ENCODE measurements at places on chromosomes 6 and 20.

- DNase-seq = no peak
These were observed 402.7 kb downstream of the TAF4 start for GRCh38 chr20:61662968-61663331.

DNA sequence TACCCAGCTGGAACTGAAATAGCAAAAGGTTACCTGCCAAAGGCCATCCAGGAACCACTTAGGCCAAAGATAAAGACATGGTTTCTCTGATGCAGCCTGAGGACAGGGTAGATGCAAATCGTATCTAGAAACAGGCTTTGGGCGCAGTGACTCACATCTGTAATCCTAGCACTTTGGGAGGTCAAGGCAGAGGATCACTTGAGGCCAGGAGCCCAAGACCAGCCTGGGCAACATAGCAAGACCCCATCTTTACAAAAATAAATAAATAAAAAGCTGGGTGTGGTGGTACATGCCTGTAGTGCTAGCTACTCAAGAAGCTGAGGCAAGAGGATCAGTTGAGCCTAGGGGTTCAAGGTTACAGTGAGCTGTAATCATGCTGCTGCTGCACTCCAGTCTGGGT is 52.9 kb upstream of the RNF144B start:
- DNase-seq = no peak

DNA sequence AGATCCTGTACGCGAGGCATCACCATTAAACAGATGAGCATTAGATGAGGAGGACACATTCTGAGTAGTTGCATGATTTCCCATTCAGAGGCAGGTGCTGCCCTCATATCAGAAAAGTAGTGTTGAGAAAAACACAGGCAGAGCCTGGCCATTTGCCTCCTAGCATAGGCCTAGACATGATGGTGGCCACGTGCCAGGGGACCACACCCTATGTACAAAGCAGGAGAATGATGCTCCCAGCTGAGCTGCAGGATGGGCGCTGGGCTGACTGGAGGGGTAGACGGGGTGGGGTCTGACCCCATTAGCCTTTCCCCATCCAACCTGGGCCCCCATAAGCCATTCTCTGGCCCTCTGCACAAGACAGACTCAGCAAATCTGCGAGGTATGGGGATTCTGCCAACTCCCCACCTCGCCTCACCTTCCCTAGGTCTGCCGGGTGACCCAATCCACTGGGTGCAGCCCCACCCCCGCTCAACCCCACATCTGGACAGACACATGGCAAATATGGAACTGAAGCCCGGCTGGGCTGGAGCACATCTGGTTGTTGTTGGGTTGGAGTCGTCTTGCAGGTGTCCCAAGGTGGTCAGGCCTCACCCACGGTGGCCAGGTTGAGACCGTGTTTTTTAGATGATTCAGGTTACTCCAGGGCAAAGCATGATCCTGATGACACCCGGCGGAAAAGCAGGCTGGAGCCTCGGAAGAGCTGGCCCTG is 13.9 kb downstream of the PI16 start:
- no peak for DNase-seq

- no peak for DNase-seq
These were observed 619 bp downstream of the DAAM2 start for GRCh38 chr6:39792540-39793450.

DNA sequence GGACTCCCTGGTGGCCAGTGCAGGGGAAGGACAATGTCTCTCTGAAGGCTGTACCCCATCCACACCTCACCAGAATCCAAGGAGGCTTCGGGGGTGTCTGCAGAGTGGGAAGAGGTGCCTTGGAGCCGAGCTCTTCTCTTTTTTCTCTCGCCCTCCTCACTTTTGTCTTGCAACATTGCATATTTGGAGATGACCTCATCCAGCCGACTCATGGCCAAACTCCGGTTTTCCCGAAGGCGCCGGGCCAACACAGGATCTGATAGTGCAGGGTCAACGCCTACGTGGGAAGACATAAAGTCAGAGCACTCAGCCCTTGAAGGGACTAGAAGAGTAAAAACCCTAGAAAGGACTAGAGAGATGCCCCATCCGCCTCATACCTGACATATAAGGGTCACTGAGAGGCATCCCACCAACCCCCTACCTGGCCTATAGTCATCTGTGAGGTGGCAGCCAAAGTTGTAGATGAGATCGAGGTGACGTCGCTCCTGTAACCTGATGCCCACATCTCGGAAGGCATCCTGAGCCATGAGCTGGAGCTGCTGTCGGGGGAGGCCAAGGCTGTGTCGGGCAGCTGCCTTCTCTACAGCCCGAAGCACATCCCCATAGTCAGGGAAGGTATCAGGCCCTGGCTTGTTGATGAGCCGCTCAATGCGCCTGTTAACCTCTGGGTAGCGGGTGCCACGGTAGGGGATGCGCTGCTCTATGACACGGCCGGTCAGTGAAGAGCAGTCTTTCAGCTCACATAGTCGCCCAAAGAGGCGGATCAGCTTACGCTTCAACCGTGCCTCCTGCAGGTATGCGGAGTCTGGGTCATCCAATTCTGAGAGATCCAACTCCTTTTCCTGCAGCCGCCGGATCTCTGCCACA is 3.0 kb upstream of the ZBTB22 start:
- DNase-seq = no peak

DNA sequence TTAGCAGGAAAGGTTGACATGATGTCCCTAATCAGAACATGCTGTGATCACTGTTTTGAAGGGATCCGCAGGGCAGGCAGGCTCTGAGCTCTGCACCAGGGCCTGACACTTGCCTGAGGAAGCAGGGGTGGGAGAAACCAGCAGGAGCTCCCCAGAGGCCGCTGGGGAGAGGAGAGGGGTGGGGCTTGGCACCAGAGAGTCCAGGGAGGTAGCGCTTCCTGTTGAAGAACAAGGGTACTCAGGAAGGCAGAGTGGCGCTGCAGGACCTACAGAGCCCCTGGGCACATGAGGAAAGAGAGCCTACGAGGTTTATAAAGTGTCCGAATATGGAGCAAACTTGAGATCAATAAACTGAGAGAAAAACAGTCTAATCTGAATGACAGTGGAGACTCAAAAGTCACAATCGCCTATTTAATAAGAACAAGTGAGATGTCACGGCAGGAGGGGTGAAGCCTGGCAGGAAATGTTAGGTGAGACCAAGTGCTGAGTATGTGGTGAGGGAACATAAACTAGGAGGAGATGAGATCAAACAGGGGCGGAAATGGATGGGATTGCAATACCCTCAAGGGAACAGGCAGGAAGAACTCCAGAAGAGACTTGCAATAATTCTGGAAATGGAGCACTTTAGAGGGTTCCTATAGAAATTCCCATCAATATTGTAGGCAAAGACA is 5.8 kb upstream of the TBXT start:
- no peak for DNase-seq

- DNase-seq = peak; percentile 54
These were observed 41.4 kb upstream of the TMEM181 start for GRCh38 chr6:158518191-158519127.

- no peak for DNase-seq
These were observed 1.2 kb upstream of the PARD6B start for GRCh38 chr20:50729901-50730764.

DNA sequence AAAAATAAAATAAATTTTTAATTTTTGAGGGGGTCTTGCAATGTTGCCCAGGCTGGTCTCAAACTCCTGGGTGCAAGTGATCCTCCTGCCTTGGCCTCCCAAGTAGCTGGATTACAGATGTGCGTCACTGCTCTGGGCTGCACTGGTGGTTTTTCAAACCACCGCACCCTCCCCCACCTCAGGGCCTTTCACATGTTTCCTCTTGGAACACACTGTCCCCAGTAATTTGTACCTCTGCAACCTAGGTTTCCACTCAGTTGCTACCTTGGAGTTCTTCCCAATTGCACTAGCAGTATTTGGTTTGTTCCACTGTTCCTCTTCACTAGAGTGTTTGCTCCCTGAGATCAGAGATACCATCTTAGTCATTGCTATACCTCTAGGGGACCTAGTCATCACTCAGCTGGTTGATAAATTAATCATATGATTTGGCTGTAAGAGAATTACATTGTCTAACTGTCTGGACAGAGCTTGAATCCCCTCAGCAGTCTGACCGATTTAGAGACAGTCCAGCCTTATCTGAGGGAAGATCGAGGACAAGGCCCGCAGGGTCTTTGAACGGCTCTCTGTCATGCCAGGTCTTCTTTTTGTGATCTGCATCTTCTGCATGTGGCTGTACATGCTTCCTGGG is 32.0 kb downstream of the CEP43 start:
- no peak for DNase-seq

DNA sequence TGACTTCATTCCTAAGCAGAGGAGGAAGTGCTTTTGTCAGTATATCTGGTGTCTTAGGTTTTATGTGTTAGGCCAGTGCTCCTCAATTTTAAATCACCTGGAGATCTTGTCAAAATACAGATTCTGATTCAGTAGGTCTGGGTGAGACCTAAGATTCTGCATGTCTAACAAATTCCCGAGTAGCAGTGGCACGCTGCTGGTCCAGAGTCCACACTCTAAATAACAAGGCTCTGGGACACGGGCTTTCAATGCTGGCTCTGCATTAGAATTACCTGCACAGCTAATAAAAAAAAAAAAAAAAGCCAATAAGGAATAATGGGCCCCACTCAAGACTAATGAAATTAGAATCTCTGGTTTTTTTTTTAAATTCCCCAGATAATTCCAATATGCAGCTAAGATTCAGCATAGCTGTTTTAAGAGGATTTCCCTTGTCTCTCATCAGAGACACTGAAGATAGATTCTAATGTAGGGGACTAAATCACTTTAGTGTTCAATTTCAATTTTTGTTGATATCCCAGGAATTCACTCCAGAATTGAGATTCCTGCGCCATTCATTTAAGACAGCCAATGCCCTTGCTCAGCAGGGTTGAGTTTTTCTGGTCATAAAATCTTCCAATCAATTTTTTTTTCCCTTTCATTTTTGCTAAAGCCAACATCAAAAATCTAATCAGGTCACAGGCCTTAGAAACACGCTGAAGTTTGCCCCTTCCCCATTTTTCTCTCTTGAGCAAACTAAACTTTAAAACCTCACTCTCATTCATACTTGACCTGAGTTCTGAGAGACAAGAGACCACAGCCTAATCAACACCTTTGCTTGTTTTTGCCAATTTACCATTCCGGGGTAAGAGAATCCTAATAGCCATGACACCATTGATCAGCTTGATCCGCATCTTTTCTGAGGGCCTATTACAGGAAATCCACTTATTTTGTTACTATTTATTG is 2.4 kb downstream of the TDP2 start:
- no peak for DNase-seq

DNA sequence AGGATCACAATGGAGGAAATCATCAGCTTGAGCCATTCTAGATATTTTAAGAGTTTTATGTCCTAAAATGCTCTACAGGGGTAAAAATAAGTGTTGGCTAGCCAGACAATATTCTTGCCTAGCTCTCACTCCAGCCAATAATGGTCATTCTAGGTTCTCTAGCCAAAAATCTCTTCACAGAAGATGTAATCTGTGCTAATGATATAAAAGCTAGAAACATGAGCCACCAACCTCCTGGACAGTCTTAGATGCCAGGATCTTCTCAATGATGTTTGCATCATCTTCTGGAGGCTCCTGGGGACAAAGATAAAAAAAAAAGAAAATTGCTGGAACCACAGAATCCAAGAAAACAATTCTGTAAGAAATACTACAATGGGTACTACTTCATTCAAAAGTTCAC is 119.1 kb downstream of the CHD6 start:
- no peak for DNase-seq

GRCh38 chr20:20297181-20297580 is 70.7 kb upstream of the INSM1 start:
- DNase-seq = no peak

- DNase-seq = no peak
These were observed 4.0 kb downstream of the MAP3K5 start for GRCh38 chr6:136788069-136788902.

DNA sequence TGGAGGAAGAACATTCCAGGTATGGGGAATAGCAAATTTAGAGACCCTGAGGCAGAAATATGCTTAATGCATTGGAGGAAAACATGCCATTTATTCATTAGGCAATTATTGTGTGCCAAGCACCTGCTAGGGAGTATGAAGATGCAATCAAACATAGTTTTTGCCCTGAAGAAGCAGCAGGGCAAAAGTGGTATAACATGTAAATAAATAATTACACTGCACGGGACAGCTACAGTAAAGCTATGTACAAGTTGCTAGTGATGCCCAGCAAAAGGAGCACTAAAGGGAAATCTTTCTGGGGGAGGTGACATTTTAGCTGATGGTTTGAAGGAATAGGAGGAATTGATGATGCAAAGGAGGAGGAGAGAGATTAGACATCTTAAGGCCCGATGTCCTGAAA is 624 bp upstream of the TJAP1 start:
- no peak for DNase-seq

DNA sequence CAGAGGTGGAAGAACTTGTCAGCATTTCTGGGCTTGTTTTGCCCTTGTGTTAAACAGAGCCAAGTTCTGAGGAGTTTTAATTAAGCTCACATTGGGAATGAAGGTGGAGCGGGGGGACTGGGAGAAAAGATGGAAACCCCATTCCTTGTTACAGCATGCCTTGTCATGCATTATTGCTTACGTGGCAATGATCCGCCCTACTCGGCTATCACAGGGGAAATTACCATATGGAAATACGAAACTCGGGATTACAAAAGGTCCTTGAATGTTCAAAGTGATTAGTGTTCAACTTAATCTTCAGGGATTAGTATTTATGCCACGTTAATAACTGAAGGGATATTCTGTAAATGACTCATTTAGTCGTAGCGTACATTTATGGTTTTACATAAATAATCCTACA is 86.4 kb downstream of the MAP3K7 start:
- DNase-seq = peak; percentile 89

DNA sequence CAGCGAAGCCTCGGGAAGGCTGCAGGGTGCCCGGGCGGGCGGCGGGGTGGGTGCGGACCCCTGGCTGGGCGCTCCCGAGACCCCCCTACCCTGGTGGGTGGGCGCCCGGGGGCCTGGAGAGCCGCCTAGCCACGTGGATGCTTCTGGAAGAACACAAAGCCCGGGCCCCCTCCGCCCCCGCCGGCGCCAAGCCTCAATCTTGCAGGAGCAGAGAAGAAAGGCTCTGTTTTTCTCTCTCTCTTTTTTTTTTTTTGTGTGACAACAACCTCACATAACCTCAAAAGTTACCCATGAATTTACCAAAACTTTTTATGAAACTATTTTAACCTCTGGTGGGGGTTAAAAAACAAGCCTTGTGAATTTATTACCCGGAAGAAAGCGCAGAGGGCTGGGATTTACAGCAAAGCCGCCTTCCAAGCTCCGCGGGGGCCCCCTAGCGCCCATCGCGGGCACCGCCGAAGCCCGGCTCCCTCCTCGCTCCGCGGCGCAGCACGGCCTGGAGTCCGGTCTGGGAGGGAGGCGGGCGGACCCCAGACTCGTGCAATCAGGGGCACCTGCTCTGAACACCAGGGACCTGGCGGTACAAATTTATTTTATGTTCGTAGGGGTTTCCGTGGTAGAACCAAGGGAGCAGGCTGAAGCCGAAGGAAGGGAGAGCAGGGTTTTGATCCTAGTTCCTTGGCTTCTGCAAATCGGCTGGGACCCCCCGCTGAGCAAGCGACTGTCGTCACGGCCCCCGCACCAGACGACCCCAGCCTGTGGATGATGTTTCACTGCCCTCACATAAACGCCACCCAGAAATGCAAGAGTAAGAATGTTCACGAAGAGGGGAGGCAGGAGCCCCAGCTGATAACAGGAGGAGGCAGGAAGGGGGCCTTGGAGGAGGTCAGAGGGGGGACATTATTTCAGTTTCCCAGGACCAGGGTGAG is 58.9 kb downstream of the ZNF831 start:
- peak; percentile 24 for DNase-seq

- DNase-seq = no peak
These were observed 218.1 kb downstream of the ERMARD start for GRCh38 chr6:169969372-169970099.
